Psoas muscle (tissue), 8 donors: ENCODE measurements at places on chromosomes 3 and 15.
A peak's percentile ranks its signal among the peaks of the same experiment; 100 is the strongest.

DNA sequence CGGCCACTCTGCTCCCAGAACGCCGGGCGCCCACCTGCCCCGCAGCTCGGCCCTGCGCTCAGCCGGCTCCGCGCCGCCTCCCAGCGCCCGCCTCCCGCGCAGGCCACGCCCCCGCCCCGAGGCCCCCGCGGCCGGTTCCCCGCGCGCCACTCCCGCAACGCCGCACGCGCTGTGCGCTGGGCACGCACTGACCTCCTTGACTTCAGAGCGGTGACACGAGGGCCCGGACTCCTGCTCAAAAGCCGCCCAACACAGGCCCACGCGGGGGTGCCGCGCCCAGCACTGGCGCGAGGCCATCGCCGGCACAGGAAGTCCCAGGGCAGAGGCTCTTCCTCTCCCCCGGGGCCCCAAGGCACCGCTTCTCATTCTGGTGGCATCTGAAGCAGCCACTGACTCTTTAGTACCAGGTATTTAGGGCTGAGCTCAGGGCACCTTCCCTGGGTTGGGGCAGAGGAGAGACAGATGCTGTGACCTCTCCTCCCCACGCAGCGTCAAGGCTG, 12.4 kb downstream of the TNK2 start:
- peak; percentile 77 for DNase-seq

DNA sequence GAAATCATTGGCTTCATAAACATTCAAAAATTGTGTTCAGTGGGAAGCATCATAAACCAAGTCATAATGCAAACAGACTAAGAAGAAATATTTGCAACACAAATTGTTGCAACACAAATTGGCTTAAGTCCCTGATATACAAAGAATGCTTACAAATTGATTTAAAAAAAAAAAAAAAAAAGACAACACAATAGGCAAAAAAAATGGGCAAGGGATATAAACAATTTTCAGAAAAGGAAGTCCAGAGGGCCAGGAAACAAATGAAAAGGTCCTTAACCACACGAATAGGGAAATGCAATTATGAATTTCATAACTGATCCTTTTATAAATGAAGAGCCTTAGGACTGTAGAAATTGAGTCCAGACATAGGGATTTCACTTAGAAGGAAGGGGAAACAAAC, 98.9 kb downstream of the LRRK1 start:
- no peak for DNase-seq

DNA sequence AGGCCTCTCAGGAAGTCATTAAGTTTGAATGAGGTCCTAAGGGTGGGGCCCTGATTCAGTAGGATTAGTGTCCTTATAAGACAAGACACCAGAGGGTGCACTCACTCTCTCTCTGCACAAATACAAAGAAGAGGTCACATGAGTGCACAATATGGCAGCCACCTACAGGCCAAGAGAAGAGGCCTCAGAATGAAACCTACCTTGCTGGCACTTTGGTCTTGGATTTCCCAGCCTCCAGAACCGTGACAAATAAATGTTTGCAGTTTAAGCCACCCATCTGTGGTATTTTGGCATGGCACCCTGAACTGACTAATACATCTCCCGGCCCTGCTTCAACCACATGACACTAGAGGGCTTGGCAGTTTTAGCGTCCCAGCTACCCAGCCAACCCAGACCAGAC, 73.9 kb upstream of the CHRNB4 start:
- DNase-seq: no peak

GRCh38 chr15:83723216-83723615, 69.3 kb downstream of the ADAMTSL3 start:
- no peak for DNase-seq

- no peak for DNase-seq
Observed at GRCh38 chr15:79060175-79060574, 30.4 kb downstream of the RASGRF1 start.

DNA sequence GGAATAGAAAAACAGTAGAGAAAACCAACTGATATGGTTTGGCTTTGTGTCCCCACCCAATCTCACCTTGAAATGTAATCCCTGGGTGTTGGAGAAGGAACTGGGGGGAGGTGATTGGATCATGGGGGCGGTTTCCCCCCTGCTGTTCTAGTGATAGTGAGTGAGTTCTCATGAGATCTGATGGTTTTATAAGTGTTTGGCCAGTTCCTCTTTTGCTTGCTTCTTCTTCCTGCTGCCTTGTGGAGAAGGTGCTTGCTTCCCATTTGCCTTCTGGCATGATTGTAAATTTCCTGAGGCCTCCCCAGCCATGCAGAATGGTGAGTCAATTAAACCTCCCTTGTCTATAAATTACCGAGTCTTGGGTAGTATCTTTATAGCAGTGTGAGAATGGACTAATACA, 48.4 kb downstream of the EOMES start:
- DNase-seq: no peak

- no peak for DNase-seq
Observed at GRCh38 chr3:20185331-20185678, 701 bp downstream of the SGO1 start.

DNA sequence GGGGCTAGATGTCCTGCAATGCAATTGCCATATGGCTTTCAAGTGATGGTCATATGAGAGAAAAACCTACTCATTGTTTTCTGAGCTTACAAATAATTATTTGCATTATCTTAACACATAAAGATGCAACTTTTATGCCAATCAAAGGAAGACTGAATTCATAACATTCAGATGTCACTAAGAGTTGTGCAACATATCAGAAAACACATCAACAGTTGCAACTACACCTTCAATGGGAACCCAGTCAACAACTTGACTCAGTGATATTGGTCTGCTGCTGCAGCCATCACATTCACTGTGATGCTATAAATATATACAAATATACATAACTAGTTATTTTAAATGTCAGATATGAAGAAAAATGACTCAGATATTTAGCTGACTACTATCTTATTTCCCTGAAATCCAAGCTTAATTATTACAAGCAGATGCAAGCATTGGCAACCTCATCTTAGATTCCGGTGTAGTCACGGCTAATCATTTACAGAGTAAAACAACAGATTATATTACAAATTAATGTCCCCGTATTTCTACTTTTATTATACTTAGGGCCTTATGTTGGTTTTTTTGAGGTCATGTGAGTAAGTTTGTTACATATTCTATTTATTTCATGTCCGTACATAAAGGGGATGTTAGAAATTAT, 23.7 kb downstream of the CNTN3 start:
- no peak for DNase-seq

GRCh38 chr15:48427960-48428547, 96.8 kb downstream of the DUT start:
- no peak for DNase-seq

DNA sequence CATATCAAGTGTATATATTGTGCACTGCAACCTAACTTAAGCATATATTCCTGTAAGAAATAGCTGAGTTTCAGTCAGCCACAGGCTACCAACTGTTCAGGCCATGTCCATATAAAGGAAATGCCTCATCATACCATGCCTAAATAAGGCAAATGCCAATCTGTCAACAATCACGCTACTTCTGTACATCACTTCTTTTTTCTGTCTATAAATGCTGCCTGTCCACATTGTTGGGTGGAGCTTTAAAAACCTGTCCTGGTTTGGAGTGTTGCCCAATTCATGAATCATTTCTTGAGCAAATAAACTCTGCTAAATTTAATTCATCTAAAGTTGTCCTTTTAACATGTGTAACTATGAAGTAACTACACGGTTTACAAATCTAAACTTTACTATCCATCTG, 1091.9 kb downstream of the NSUN3 start:
- DNase-seq: no peak

DNA sequence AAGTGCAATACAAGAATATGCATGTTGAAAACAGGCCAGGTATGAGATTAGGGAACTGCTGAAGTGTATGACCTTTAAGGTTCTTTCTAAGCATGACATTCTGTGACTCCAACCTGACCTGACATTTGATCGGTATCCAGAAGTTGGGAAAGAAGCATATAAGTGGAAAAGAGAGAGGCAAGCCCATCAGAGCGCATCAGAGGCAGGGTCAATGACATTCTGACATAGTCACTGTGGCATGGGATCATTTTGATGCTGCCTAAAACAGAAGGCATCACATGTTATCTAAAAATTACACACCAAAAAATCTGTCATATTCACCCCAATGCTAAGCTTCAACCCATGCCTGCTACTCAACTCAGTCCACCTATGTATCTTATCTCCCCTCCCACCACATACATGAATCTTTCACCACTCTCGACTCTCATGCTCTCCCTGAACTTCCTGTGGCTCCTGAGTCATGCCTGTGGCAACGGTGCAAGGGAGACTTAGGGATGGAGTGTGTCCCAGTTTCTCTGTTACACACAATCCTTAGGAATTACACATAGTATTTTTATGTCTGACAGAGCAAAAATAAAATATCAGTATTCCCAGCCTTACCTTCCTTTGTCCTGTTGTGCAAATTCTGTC, 20.5 kb upstream of the LRRN1 start:
- DNase-seq: peak; percentile 71

DNA sequence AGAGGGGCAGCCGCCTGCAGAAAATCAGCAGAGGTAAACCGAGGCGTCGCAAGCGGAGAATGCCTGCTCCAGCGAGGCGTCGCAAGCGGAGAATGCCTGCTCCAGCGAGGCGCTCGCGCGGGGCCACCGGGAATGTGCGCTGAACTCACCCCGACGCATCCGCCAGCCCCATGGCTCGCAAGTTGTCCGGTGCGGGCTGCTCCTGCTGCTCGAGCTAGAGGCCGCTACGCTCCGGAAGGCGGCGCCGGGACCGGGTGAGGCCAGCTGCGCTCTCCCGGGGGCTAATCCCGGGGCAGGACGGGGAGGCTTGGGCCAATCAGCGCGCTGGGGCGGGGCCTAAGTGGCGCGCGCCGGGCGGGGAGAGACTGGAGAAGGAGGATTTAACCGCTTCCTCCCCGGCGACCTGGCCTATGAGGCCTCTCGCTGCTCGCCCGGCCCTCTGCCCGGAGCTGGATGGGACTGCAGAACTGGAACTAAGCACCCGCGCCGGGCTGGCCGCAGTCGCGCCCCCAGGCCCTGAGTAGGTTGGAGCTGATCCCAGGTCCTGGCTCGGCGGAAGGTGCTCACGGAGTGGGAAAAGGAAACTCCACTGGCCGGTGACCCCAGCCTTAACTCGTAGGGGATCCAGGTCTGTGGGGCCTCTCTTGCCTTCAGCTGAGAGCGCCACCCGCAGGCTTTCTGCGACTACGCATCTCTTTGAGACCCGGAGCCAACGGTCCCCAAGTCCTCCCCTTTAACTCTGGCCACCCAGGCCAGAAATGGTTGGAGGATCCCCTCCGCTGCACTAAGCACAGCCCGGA, at the start of gene SLC26A6:
SLC26A6 (minus strand) TSS at position 240 of the 800 bp plus-strand sequence; CDS start at position 172, 68 bp downstream.
- DNase-seq: peak; percentile 98

GRCh38 chr3:120615847-120616609, 19.9 kb downstream of the NDUFB4 start:
- peak; percentile 56 for DNase-seq

DNA sequence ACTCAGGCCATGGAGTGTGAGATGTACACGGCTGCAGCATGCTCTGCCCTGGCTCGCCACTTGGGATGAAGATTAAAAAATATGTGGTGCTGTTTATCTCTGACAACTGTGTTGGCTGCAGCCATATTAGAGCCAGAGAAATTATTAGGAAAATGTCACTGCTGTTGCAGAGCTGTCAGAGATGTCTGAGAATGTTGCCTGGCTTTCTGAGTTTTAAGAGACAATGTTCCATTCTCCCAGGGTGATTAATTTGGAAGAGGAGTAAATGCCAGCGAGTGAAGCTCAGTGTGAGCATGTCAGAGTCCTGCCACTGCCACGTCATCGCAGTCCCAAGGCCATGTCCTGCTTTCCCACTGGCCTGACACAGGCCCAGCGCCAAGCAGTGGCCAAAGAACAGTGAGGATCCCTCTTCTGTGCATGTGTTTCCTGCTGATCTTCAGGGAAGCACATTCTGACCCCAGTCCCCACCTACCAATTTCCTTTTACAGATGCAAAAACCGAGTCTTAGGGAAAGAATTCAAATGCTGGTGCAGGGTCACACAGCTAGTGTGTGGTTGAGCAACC, 370.9 kb downstream of the GABRG3 start:
- DNase-seq: no peak

DNA sequence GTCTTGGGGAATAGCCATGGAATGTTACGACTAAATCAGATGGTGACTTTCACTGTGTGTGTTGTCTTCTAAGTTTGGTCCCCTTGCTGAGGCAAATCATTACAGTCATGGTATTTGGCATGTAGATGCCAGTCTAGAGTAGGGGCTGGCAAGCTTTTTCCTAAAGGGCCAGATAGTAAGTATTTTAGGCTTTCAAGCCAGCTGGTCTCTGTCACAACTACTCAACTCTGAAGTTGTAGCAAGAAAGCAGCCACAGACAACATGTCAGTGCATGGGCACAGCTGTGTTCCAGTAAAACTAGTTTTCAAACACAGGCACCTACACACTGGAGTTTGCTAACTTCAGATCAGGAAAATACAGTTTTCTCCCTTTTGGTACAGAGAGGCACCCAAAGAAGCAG, 39.3 kb downstream of the CCR3 start:
- DNase-seq: no peak

GRCh38 chr3:95302044-95302443, 1239.2 kb downstream of the NSUN3 start:
- DNase-seq: no peak

DNA sequence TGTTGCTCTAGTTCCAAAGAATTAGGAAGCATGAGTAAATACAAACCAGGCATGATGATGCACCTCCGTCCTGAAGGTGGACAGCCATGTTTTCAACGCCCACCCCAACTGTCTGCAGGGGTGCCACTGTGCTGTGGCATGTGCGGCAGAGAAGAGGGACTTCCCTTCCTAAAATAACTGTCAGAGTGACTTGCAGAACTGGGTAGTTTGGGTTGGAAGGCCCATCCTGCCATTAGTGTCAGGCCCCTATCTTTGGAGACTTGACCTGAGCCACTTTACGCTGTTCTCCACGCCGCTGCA, 17.4 kb upstream of the STAB1 start:
- no peak for DNase-seq

GRCh38 chr15:91099616-91099994, 452 bp upstream of the SV2B start:
- peak; percentile 33 for DNase-seq
